ENCODE measurements at places on chromosomes 2 and 18.
A peak's percentile ranks its signal among the peaks of the same experiment; 100 is the strongest.

GRCh38 chr2:131154071-131154531 is 49.0 kb downstream of the PLEKHB2 start:
- DNase-seq, result peak; percentile 56

DNA sequence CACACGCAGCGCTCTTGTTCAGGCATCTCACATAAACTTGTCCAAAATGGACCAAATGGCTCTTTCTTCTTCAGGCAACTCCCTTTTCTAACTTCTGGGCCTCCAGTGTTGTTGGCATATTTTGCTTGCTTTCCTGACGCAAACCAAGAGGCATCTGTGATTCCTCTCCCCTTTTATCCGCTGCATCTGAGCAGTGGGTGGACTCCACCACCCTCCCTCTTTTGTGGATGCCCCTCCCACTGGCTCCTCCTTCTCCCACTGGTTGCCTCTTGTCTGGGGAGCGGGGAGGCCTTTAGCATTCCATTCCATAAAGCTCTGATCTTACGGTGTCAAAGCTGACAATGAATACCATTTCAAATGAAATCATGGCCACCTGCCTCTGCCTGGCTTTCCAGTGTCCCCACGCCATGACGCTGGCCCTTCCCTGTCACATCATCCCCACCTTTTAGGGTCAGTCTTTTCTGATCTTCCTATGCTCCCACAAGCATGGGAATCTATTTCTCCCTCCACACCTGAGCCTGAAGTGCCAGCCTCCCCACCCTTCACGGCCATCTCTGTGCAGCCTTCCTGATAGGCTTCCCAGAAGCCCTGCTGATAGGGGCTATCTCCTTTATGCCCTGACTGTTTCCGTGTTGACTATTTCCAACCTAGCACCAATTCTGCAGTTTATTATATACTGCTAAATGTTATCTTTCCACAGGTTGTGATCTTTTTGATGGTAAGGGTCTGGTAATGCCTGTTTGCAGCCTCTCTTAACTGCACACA is 51.5 kb downstream of the RPL37A start:
- no peak for DNase-seq

- DNase-seq, result no peak
Observed at GRCh38 chr18:7535436-7536205, 31.5 kb upstream of the PTPRM start.

- no peak for DNase-seq
Observed at GRCh38 chr2:10541081-10541480, 93.0 kb upstream of the ODC1 start.

- DNase-seq, result no peak
Observed at GRCh38 chr18:32318581-32318980, 128.7 kb downstream of the MEP1B start.

GRCh38 chr2:562391-563364 is 114.5 kb downstream of the TMEM18 start:
- no peak for DNase-seq

DNA sequence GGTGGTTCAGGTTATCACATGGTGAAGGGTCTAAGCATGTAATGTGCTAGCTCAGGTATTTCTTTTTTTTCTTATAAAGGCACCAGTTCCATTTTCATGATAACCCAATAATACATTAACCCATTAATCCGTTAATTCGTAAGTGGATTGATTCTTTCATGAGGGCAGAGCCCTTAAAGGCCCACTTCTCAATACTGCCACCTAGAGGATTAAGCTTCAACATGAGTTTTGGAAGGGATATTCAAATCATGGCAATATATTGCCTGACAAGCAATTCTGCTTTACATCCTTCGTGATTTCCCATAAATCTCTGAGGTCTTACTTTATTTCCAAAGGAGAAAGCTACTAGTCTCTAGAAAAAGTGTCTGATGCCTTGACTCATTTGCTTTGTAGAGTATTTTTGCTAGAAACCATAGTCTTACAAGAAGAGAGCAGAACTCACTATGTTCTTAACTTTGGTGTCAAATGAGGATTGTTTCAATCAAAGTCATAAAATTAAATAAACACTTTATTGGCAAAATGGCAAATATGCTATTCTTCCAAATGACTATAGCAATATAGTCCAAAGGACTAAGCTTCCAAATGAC is 271.3 kb downstream of the KCNS3 start:
- no peak for DNase-seq

- DNase-seq, result no peak
Observed at GRCh38 chr2:1681323-1682180, 62.8 kb downstream of the PXDN start.

GRCh38 chr2:191869781-191870180 is 22.9 kb upstream of the CAVIN2 start:
- no peak for DNase-seq

DNA sequence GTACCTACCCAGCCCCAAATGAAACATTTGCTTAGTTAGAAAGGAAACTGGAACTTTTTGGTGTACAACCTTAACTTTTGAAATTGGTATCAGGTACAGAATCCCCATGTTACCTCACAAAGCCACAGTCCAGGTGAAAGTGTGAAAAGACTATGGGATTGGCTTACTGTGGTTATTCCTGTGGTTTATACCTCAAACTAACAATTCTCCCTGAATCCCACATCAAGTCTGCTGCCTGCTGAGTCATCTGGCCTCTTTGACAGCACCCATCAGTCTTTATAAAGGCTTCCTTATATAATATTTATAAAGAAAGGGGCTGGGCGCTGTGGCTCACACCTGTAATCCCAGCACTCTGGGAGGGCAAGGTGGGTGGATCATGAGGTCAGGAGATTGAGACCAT is 164.6 kb downstream of the TMEM247 start:
- DNase-seq, result no peak

- no peak for DNase-seq
Observed at GRCh38 chr2:234348081-234348480, 148.8 kb downstream of the ARL4C start.

DNA sequence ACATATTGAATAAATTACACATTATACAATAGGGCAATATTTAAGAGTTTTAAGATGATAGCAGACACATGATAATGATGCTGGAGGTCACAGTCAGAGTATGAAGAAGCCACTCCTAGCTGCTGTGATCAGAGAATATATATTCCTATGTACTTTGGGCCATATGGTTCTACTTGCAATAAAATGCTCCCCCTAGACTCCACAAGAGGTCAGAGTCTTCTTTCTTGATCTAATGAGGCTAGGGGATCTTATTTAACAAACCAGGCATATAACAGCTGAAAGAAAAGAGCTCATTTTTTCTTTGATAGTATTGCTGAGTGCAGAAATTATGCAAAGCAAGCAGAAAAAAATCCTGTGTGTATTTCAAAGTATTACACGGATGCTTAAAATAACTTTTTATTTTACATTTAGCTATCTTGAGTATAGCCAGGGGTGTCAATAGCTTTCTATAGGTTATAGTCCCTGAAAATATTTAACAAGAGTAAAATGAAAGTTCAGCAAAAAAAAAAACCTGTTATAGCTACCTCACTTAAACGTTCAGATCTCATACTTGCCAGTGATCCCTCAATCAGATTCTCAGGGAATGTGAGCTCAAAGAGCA is 748.7 kb upstream of the CHAC2 start:
- no peak for DNase-seq

DNA sequence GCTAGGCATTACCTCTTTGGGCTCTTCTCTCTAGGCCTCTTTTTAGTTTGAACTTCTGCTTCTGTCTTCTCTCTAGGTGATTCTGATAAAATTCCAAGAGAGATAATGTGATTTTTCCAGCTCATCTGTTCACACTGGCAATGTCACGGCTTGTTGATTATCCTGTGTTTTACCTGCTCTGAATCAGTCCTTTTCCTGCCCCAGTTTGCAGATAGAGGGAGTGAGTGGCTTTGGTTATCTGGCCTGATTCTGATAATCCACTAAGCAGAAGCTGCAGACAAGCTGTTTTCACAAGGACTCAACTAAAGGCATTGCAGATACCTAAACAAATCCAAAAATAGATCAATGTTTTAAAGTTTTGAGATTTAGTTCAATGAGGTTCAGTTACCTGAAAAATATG is 111.9 kb downstream of the DCC start:
- no peak for DNase-seq

GRCh38 chr2:202681688-202682205 is 47.0 kb downstream of the FAM117B start:
- no peak for DNase-seq

- DNase-seq, result no peak
Observed at GRCh38 chr2:105961599-105962146, 217.0 kb downstream of the NCK2 start.

- no peak for DNase-seq
Observed at GRCh38 chr2:186325827-186326535, 160.1 kb upstream of the ZC3H15 start.

- DNase-seq, result no peak
Observed at GRCh38 chr2:70807102-70807827, 13.1 kb downstream of the CLEC4F start.

GRCh38 chr2:1742681-1743395 is 1.5 kb downstream of the PXDN start:
- no peak for DNase-seq

- DNase-seq, result no peak
Observed at GRCh38 chr2:211798868-211799267, 739.7 kb downstream of the ERBB4 start.

DNA sequence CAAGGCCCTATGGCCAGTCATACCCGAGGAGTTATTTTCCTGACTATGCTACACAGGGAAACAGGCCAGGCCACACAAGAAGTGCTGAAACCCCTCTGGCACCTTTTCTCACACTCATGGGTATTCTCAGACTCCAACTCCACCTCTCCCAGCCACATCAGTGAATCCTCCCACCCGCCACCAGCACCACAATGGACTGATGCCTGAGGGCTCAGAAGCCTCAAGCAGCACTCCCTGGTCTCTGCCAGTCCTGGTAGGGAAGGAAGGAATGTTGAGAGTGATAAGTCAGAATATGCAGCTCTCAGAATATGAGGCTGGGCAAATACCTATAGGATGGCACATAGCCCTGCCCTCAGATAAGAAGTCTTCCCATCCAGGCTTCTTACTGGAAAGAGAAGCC is 391.1 kb downstream of the ALK start:
- DNase-seq, result no peak

DNA sequence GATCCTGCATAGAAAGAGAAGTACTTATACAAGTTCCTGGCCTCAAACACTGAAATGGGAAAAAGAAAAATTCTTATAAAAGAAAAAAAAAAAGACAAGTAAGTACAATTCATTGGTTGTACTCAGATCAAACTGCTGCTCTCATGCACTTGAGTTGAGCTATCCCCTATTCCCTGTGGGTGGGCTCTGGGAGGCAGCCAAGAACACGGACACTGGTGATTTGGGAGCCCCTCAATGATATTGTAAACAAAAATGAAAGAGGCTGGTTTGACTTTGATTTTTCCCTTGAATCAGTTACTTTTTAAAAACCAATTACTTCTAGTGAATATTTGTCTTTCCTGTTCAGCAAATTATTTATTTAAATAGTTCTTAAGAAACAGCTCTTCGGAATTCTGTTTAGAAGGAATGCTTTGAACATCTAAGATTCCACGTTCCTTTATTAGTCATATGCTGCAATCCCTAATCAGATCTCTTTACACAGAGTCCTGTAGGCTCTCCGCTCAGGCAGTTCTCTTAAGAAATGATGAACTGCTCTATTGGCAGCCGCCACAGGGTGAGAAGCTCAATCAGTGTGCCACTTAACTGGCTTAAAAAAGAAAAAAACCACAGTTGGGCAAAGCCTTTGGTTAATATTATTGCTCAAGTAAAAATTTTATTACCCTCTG is 225.1 kb downstream of the TMEM182 start:
- no peak for DNase-seq

DNA sequence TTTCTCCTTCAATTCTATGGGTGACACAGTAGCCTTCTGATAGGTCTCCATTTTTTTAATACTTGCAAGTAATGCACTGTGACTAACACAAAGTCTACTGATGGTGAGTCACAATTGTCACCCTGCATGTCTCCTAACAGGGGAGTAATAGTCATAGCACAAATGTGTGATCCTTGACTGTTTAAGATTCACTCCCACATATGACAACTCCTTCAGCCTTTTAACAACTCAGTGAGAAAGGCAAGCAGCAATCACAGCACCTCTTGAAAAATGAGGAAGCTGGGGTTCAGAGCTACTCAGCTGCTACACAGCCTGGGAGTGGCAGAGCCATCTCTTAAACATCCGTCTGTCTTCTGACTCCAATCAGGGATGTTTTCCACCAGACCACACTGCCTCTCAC is 63.8 kb downstream of the EHD3 start:
- no peak for DNase-seq

- no peak for DNase-seq
Observed at GRCh38 chr18:48842259-48843061, 108.3 kb downstream of the SMAD7 start.

DNA sequence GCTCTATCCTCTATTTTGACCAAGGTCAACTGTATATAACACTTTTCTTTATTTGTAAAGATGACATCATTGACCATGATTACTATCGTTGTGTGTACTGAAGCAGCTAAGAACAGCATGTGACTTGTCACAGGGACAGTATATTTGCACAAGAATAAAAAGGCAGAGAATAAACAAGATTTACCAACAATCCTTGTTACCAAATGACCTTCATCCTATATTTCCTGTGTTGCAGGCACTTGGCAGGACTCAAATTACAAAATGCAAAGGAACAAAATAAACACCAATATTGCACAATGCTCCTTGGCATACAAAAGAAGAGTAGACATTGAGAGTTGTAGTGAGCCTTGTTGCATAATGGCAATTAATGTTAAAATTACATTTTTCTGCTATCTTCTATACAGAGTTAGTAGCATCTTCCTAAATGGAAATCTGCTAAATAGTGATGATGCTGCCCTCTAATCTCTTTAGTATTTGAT is 61.8 kb downstream of the RFTN2 start:
- DNase-seq, result no peak

- no peak for DNase-seq
Observed at GRCh38 chr18:23585897-23586248, 433 bp downstream of the NPC1 start.

DNA sequence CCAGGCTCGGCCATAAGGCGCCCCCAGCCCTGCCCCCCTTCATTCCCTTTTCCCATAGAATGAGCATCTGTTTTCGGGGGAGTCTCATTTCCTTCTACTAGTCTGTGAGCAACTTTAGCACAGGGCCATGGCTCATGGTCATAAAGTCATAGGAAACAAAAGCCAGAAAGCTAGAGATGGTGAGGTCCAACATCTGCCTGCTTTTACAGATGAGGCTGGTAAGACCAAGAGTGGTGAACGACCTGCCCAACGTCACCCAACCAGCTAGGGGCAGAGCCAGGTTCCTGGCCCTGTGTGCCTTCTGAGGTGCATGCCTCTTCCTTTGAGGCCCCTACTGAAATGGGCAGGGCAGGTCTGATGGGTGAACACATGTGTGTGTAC is 212.7 kb downstream of the DYSF start:
- DNase-seq, result no peak

DNA sequence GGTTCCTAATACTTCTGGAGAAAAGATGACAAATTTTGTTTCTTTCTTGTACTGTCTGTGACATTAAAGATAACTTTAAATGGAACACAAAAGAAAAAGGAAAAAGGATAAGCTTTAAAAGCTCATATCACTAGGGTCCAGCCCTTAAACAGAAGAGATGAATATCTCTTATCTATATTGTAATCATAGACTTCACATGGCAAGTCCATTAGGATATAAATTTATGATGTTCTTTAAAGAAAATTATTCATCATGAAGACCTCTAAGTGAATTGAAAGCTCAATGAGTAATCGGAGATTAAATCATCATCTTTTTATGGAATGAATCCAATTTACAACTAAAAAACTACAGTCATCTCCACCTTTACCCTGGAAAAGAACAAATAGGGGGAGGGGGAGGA is 111.6 kb upstream of the SATB2 start:
- no peak for DNase-seq

Data from stimulated activated CD4-positive, alpha-beta T cell treated with anti-CD3 and anti-CD28 coated beads, TNF-alpha, amount 100 ng/mL, for 1 hour (primary cell).